ENCODE measurements at places on chromosomes 16 and 17.

DNA sequence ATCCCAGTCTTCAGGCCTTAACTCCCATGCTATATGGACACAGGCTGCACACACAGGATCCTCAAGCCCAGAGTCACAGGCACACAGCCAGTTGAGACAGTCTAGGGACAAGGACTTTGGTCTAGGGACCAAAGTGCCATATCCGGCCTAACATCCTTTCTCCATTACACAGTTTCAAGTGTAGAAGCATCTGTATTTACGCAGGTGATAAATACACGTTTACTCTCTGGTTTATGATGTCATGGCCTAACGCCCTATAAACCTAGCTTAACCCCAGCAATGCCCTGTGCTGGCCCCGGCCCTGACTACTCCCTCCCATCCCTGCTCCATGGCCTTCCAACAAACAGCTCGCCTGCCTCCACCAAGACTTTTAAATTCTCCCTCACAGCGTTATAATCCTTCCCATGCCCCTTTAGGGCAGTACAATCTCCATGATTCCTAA is 17.1 kb downstream of the CUEDC1 start:
- no peak for DNase-seq

GRCh38 chr17:7822126-7822525 is 11.9 kb upstream of the KDM6B start:
- DNase-seq: no peak

DNA sequence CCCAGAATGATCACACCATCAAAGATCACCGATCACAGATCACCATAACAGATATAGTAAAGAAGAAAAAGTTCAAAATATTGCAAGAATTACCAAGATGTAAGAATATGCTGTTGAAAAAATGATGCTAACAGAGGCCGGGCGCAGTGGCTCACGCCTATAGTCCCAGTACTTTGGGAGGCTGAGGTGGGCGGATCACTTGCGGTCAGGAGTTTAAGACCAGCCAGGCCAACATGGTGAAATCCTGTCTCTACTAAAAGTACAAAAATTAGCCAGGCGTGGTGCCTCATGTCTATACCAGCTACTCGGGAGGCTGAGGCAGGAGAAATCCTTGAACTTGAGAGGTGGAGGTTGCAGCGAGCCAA is 53.2 kb downstream of the CPPED1 start:
- no peak for DNase-seq

GRCh38 chr16:80265624-80266306 is 275.0 kb upstream of the DYNLRB2 start:
- DNase-seq: no peak

GRCh38 chr16:64738321-64738960 is 383.4 kb downstream of the CDH11 start:
- DNase-seq: no peak
